ENCODE measurements at places on chromosomes 16 and 17.

- peak; percentile 13 for DNase-seq
Observed at GRCh38 chr17:55421179-55421934, at the start of gene MMD. TSS of gene MMD (minus strand) at chr17:55421835. CDS start at chr17:55421695, 140 bp downstream.

- DNase-seq: no peak
Observed at GRCh38 chr17:72349491-72349995, 228.7 kb downstream of the SOX9 start.

GRCh38 chr17:83075270-83075880 is 4.0 kb upstream of the METRNL start:
- no peak for DNase-seq

GRCh38 chr17:31490019-31490650 is 98.7 kb downstream of the RAB11FIP4 start:
- DNase-seq: no peak

GRCh38 chr16:67883146-67883871 is 1.4 kb upstream of the NRN1L start:
- DNase-seq: no peak

GRCh38 chr17:80252871-80253270 is 7.8 kb upstream of the RNF213 start:
- peak; percentile 69 for DNase-seq

- no peak for DNase-seq
Observed at GRCh38 chr16:50198802-50199403, 45.8 kb downstream of the TENT4B start.

GRCh38 chr16:71834291-71834690 is 11.5 kb upstream of the ATXN1L start:
- DNase-seq: no peak

DNA sequence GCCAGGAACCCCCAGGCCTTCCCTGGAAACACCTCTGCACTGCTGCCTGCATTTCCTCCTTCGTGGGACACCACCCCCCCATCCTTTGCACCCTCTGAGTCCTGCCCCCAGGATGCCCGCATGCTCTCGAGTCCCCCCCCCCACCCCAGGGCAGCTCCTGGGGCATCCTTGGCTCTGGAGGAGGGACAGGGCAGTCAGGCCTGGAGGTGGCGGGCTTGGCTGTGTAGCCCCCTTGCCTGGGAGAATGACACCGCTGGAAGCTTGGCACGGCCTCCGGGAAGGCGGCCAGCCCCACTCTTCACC is 98.9 kb upstream of the GSE1 start:
- no peak for DNase-seq

DNA sequence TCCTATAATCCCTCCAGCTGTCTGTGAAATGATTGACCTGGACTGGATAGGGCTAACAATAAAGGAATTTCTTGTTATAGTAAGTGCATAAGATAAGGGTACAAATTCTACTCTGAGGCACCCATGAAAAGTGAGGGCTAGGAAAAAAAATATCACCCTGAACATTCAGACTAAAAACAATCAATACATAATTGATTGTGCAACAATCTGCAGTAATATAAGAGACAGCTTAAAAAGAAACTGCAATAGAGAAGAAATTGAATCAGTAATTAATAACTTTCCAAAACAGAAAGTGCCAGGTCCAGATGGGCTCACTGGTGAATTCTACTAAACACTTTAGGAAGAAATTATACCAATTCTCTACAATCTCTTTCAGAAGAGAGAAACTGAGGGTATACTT is 44.2 kb upstream of the CREBBP start:
- no peak for DNase-seq

- DNase-seq: no peak
Observed at GRCh38 chr16:67954421-67955196, 10.7 kb upstream of the LCAT start.

- DNase-seq: no peak
Observed at GRCh38 chr16:88662222-88662842, 559 bp downstream of the MVD start.

GRCh38 chr16:7270006-7270405 is 62.6 kb upstream of the RBFOX1 start:
- DNase-seq: no peak

DNA sequence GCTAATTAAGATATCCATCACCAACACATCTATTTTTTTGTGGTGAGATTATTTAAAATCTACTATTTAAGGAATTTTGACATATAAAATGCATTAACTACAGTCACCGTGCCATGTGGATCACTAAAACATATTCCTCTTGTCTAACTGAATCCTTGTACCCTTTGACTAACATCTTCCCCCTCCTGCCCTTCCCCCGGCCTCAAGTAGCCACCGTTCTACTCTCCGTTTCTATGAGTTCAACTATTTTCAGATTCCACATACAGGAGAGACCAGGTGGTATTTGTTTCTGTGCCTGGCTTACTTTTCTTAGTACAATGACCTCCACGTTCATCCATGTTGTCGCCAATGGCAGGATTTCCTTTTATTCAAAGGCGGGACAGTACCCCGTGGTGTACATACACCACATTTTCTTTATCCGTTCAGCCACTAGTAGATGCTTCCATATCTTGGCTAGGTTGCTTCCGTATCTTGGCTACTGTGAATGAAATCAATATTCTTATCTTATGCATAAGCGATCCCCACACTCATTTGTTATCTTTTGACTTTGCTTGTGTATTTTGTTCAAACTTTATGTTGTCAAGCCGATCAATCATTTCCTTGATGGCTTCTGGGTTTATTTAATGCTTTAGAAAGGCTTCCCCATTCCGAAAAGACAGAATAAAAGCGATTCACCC is 134.7 kb downstream of the KCNJ12 start:
- DNase-seq: no peak

- DNase-seq: no peak
Observed at GRCh38 chr17:65876985-65877384, 314.9 kb downstream of the CEP112 start.

GRCh38 chr16:79598063-79598347 is 2.5 kb downstream of the MAF start:
- no peak for DNase-seq

DNA sequence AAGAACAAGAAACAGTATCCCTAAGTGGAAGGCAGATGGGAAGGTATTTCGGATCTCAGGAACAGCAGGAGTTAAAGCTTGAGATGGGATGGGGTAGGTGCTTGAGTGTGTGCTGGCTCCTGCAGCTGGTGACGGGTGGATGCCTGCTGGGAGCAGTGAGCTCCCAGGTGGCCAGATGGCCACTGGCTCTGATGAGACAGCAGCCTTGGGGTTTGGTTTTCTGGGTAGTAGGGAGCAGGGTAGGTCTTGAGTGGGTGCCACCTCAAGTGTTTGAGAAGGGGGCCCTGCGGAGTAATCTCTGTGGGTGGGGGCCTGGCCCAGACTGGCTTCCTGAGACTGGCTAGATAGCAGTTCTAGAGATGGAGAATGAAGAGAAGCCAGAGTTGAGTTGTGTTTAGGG is 10.3 kb downstream of the EPN2 start:
- no peak for DNase-seq

DNA sequence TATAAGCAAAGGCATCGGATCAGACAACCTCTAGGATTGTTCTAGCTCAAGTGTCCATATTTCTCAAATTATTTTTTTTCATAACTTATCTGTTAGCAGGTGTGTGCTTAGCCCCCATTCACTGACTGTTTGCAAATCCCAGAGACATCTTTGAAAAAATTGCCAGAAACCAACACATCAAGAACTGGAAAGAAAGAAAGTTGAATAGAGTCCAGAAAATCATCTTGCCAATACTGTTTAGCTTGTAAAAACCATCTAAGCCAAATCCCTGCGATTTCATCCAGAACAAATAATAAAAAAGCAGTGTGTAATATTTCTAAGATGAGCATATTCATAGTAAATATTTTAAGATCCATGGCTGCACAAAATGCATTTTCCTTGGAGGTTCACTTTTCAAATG is 64.5 kb downstream of the WSCD1 start:
- no peak for DNase-seq

DNA sequence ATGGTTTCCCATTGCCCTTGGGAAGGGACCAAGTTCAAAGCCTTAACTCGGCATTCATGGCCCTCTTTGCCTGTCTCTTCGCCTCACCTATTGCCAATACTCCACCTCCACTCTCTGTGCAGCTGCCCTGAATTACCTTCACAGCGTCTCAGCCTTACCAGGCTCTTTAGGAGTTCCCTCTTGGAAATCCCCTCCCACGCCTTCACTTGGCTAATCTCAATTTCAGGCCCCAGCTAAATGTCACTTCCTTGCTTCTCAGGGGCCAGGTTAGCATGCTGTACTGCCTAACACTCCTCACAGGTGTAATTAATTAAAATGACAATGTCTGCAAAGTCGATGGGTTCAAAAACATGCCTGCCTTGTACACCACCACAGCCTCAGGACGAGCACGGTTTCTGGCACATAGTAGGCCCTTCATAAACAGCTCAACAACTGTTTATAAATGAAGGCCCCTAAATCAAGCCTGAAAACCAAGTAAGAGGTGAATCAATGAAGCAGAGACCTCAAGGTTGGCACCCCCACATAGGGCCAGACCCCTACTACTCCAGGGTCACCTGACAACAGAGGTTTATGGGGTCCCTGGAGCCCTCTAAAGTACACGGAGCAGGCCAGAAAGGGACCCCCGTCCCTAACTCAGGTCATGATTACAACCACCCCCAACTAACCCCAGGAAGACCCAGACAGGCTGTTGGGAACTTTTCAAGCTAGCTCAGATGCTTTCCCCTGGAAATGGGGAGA is 11.2 kb upstream of the EEF2K start:
- no peak for DNase-seq

DNA sequence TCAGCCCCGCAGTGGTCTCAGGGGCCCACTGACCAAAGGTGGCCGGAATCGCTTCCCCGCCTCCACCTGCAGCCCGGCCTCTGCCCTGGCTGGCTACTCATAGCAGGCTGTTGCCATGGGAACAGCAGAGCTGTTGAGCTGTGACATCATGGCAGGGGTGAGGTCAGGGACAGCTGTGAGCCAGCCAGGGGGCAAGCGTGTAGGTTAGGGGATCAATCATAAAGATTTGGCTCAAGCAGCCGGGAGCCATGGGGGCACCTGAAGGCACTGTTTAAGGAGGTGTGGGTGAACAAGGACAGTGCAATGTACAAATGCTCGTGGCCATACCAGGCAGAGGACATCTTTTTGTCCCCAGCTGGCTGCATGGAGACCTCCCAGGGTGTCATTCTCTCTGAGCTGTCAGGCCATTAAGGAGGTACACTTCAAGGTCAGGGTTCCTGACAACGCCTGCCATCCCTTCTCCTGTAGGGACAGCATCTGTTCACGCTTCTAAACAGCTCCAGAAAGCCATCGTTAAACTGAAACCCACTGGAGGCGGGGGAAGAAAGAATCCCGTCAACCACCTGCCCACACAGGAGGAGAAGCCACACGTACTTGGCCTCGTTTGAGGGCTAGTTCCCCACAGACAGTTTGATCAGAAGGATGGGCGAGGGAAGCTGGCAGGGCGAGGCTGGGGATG is at the start of gene CEP295NL:
Gene CEP295NL, minus strand, starts transcription at position 101 of the 679 bp plus-strand sequence. CDS start 1,373 bp downstream, outside the sequence.
- no peak for DNase-seq

DNA sequence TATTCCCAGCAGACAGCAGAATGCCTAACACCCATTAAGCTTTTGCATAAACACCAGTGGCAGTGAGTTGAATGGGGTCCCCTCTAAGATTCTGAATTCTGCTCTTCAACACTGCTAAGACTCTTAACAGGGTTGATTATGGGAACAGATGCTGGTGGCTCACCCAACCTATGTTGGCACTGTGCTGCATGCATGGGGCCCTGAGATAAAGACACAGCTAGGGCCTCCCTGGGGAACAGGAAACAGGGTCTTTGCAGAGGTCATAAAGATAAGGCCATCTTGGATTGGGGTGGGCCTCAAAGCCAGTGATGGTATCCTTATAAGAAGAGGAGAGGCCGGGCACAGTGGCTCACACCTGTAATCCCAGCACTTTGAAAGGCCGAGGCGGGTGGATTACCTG is 190.8 kb downstream of the SLC39A11 start:
- DNase-seq: no peak

GRCh38 chr17:68238871-68239253 is 9.0 kb upstream of the AMZ2 start:
- DNase-seq: no peak

DNA sequence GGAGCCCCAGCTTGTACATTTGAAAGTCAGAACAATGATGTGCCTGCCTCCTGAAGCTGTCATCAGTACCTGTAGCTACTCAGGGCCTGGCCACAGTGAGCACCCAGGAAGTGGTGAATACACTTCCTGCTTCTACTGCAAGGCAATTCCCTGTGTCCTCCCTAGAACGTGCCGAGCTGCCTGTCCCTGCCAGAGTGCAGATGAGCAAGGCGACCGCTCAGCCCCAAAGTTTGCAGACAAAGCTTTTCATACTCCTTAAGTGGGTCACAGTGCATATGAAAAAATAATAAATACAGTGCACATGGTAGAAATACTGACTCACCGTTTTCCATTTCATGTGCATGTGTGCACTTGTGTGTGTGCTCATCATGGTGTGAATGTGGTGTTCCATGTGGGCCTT is 77.3 kb downstream of the MPRIP start:
- DNase-seq: peak; percentile 24

- DNase-seq: no peak
Observed at GRCh38 chr16:15498427-15499175, 64.2 kb downstream of the BMERB1 start.

- DNase-seq: peak; percentile 36
Observed at GRCh38 chr16:85055493-85056210, 28.1 kb downstream of the KIAA0513 start.

- DNase-seq: no peak
Observed at GRCh38 chr16:2471016-2471652, at the start of gene NTN3. TSS of gene NTN3 (plus strand) at chr16:2471297. CDS start at chr16:2471702, 405 bp downstream.

GRCh38 chr16:65319621-65320231 is 197.9 kb upstream of the CDH11 start:
- DNase-seq: no peak

DNA sequence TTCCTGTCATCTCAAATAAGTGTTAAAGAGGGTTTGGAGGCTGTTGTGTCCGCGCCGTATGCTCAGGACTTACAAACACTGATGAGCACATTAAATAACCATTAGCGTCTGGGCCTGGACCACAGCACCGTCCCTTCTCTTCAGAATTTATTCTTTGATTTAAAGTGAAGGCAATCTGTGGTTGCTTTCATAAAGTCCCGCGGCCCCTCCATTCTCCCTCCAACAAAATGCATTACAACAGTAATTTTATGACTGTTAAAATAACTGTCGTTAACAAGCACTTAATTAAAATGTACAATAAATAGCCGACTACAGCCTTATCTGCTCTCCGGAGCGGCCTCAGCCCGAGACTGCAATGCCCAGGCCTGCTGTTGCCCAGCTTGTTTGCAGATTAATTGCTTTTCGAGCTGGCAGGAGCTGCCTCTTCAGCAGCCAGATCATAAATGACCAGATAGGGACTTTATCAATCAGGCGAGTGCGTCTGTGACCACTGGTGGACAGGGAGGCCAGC is 30.6 kb upstream of the IRX3 start:
- DNase-seq: no peak

- DNase-seq: no peak
Observed at GRCh38 chr17:77327181-77327565, 186.4 kb downstream of the SEC14L1 start.

- DNase-seq: no peak
Observed at GRCh38 chr17:36827081-36827480, 110.2 kb upstream of the LHX1 start.

- no peak for DNase-seq
Observed at GRCh38 chr17:75570034-75570676, 17.4 kb upstream of the MYO15B start.
